ENCODE measurements at places on chromosomes 5 and 9.

DNA sequence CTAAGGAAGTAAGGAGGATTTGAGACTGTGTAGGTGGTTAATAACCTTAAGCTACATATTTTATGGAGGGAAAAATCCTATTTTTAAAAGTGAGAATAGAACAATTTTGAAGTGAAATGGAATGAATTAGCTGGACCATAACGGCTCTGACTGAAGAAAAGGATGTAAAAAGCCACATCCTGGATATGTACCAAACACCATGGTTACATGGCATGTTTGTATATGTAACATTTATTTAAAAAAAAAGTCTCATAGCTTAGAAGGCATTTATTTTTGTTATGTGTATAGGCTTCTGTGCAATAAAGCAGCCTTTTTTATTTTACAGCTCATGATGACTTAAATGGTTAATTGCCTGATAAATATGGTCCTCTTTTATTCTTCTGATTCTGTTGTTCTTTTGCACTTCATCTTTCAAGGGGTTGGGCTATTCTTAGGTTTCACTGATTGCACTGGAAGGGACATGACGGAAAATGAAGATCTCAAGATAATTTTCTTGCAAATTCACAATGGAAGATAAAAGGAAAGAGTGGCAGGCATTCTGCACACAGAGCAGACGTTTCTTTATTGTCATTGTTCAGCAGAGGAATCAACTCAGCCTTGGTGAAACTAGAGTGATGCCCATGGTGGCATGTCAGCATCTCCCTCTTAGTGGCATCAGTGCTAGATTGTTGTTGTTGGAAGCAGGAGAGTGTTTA is 63.1 kb downstream of the DOCK8 start:
- no peak for DNase-seq

- DNase-seq = no peak
Measured at GRCh38 chr5:149820536-149821510, 90.7 kb downstream of the PPARGC1B start.

- no peak for DNase-seq
Measured at GRCh38 chr9:35793461-35793860, 2.1 kb downstream of the NPR2 start.

DNA sequence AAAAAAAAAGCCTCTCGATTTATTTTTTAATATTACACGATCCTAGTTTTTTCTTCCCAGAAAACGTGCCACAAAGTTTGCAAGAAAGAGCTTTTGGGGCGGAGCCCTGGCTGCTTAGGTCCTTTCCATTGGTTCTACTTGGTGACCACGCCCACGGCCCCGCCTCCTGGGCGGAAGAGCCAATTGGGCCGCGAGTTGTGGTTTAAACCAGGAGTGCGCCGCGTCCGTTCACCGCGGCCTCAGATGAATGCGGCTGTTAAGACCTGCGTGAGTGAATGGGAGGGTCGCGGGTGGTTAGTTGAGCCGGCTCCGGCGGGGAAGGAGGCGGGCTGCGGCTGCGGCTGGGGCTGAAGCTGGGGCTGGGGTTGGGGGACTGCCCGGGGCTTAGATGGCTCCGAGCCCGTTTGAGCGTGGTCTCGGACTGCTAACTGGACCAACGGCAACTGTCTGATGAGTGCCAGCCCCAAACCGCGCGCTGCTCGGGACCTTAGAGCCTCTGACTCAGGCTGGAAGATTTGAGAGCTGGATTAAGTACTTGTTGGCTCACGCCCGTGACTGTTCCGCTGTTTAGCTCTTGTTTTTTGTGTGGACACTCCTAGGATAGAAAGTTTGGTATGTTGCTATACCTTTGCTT is at the start of gene PTTG1:
Gene PTTG1, plus strand, starts transcription at position 231 of the 634 bp plus-strand sequence. CDS start 458 bp downstream, outside the sequence.
- peak; percentile 97 for DNase-seq

DNA sequence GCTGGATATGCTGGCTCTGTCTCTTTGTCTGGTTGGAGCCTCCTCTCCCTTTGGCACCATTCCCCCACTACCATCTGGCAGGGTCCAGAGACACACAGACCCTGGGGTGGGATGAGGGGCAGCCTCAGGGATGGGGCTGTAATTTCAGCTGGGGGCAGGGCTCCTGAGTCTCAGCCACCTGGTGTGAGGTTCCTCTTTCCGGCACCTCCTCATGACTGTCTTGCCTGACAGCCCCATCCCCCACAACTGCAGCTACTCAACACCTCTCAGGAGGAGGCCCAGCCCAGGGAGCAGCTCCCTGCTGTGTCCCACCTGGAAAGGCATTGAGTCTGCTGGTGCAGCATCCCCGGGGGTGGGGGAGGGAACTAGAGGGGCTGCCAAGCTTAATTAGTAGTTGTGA is 11.7 kb upstream of the RPS14 start:
- peak; percentile 65 for DNase-seq

- DNase-seq = no peak
Measured at GRCh38 chr9:78989031-78989658, 582.6 kb upstream of the TLE4 start.

GRCh38 chr9:121278477-121279261 is 10.7 kb downstream of the GSN start:
- DNase-seq = peak; percentile 56

DNA sequence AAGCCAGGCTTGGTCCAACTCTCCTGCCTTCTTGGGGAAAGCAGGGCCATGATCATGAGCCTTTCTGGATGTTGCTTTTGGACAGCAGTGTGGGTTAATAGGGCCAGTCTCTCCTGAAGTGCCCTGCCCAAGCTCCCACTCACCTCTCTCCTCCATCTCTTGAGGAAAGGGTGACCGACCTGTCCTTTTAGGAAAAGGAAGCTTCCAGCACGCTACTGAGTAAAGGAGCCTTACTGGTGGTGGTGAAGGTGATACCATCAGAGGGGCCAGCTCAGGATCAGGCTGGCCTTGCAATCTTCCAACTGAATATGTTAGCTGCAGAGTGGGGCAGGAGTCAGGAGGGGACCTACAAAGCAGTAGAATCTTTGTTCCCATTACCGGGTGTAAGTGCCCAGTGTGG is 2.2 kb upstream of the RGS3 start:
- no peak for DNase-seq

DNA sequence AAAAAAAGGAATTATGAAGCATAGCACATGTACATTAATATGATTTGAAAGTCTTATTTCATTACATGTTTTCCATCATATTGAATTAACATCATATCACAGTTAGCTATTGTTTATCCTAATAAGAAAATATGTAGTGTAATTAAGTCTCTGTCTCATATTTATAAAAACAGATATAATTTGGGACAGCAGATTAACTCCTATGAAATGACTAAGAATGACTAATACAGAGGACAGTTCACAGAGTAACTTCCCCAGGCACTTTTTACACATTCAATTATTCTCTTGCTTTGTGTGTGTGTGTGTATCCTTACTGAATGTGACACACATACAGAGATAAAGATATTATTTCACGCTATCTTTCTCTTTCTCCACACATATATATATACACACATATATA is 2400.9 kb upstream of the C9orf72 start:
- DNase-seq = no peak

DNA sequence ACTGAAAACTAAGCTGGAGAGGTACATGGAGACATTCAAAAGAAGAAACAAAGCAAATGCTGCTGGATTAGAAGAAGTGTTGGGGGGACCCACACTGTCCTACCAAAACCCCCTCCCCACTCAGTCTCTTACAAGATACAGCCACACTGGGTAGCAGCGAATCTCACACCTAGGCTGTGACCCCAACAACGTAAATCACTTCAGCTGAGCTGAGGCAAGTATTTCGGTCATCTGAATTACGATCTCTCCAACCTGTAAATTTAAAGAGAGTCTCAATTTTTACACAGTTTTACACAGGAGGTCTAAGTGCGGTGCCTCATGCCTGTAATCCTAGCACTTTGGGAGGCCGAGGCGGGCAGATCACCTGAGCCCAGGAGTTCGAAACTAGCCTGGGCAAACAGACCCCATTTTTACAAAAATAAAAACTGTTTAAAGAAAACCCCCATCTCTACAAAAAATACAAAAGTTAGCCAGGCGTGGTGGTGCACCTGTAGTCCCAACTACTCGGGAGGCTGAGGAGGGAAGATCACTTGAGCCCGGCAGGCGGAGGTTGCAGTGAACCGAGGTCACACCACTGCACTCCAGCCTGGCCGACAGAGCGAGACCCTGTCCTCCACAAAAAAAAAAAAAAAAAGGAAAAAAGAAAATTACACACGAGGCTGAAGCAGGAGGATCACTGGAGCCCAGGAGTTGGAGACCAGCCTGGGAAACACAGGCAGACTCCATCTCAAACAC is 3.4 kb downstream of the CAMSAP1 start:
- DNase-seq = no peak

DNA sequence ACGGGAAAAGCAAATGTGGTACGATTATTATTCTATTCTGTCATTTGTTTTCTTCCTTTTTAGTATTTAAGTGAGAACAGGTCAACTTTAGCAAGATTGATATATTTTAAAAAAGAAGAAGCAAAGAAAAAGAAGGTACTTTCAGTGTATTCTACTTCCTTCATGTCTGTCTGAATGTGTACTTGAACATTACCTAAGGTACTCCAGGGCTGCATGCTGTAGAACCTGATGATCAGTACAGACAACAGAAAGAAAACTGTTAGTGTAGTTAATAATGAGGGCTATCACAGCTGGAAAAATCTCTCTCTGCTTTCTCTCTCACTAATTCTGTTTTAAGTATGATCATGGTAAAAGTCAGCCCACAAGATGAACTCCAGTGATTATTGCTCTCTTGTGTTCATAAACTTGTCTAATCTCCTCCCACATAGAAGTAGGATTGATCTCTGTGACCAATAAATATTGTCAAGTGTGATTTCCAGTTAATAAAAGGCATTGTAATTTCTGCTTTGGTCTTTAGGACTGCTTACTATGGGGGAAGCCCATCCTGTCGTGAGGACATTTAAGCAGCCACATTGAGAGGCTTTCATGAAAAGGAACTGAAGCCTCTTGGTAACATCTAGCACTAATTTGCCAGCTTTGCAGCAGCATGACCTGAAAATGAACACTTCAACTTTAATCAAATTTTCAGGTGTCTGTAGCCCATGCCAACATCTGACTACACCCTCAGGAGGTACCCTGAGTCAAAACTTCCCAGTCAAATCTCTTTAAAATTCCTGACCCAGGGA is 864.0 kb upstream of the ACO1 start:
- DNase-seq = no peak

DNA sequence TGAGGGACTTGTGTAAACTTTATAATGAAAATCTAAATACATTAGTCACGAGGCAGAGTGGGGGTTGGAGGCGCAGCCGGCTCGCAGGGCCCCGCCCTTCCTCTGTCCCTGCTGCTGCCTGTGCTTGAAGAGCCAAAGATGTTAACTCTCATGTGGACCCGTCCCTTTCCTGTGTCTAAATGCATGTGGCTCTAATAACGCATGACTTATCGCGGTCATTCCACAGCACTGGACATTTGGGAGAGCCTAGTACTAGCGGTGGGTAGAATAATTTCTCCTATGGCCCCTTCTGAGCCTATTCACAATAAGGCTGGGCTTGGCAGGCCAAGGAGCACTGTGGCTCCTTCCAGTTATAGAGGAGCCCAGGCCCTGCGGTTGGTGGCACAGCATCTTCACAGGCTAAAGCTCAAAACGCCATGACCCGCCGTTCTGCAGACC is 82.3 kb upstream of the SIMC1 start:
- no peak for DNase-seq

- no peak for DNase-seq
Measured at GRCh38 chr9:99431103-99431502, 209.0 kb downstream of the SEC61B start.

GRCh38 chr9:134992755-134993124 is 75.0 kb upstream of the FCN1 start:
- no peak for DNase-seq

DNA sequence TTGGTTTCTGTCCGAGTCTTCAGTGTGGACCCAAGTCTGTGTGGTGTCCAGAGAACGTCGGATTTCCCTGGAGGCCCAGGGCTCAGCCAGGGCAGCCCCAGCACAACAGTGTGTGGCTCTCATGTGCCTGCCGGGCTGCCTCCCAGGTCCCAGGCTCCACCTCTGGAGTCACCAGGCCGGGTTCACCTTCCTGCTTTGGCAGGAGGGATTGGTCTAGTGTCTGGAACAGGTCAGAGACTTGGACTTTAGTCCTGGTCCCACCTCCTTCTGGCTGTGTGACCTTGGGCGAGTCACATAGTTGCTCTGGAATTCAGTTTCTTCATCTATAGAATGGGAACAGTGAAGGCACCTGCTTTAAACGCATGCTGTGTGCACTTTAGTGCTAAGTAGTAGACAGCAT is 3.2 kb downstream of the DOLPP1 start:
- no peak for DNase-seq

All from MM.1S (cell line).